Aorta (tissue), 5 donors: ENCODE measurements at places on chromosomes 1 and 21. TPM values are rescaled to one million over a fixed set of nuclear protein-coding genes. Genes with fewer than 3 reads are reported as not detected.

GRCh38 chr1:211677659-211678058 lies 2.2 kb upstream of the NEK2 start:
- DNase-seq: no peak

DNA sequence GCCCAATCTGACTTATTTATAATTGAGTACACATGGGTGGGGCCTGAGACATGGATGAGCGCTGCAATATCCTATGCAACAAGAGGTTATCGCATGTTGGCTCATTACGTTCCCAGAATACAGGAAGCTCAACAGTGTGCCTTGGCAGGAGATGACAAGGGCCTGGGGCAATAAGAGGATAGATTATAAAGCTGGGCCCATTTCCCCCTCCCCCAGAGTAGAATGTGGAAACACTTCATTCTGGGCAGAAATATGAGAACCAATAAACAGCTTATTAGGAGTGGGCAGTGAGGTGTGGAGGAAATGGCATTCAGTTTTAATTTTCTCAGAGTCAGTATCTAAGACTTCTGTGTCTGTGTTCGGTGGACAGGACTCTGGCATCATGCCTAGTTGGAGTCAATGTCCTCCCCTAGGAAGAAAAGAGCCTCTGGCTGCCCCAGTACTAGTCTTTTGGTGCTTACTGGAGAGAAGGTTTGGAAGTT lies 92.8 kb downstream of the PIK3R3 start:
- no peak for DNase-seq

The GABRD gene
- total RNA-seq: 1.2 TPM

The CNST gene
- 27.8 TPM for total RNA-seq

The RNF186 gene
- not detected for total RNA-seq

- DNase-seq: no peak
Observed at GRCh38 chr1:47810964-47811682, 186.1 kb downstream of the TRABD2B start.

The LIPI gene
- not detected for total RNA-seq

The SSR2 gene
- total RNA-seq: 151 TPM

DNA sequence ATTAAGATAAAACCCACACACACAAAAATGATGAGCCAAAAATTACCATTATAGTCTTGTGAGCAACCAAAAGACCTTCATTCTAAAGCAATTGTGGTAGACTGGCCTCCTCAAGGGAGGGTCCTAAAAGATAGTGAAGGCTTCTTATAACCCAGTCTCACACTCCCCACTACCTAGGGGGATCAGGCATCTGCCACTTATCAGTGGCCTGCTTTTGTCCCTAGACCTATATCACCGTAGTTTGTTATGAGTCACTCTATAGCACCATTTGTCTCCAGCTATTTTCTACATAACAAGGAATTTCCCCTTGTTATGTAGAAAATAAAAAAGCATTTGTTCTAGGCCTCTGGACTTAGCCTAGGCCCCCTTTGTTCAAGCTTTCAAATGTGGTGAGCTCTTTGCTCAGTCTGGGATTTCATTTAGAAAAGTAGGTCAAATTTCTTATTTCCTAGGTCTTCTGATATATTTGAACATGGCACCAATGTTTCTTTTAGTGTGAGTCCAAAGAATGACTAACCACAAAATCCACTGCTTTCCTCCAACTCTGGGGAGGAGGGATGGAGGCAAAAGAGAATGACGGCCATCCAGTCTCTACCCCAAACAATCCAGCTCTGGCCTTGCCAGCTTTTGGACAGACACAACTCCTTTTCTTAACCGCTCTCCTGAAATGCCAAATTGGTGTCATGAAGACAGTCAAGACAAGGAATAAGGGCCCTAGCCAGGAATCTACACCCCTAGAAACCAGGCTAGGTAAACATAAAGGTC lies 8.9 kb downstream of the ADAR start:
- DNase-seq: no peak

The IL20 gene
- not detected for total RNA-seq

- DNase-seq: peak; percentile 67
Observed at GRCh38 chr1:53539711-53540603, 80.8 kb downstream of the DMRTB1 start.

The CLDN19 gene
- total RNA-seq: 0.39 TPM

- no peak for DNase-seq
Observed at GRCh38 chr1:245537992-245538391, 383.2 kb downstream of the KIF26B start.

DNA sequence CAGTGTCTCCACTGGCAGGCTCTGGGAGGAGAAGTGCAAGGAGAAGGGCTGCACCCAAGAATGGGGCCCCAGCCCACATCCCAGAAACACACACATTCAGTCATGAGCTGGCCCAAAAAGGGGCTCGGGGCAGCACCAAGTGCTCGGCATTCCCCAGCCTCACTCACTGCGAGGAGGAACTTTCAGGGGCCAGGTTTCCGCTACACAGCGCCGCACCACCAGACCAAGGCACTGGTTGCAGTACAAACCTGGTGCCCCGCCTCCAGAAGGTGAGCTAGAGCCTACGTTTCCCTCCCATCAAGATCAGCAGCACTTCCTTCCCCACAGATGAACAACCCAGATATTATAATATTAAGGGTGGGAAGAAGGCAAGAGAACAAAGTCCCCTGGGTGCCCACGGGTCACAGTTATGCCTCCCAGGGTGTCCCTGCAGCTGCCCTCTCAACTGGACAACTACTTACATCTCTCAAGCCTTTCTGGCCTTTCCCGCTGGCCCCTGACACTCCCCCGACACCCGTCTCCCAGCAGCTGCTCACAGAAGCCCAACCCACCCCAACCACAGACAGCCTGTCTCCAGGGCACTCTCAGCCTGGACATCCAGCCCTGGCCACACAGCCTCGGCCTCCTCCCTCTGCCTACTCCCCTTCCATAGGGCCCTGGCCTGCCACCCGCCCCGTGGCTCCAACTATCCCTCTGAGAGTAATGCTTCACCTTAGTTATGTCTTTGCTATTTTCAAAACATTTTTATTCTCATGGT lies 3.8 kb downstream of the PBXIP1 start:
- no peak for DNase-seq

The OR2L8 gene
- total RNA-seq: 0.69 TPM
